ENCODE measurements at places on chromosomes 3 and 15. TPM values are rescaled to one million over a fixed set of nuclear protein-coding genes. Genes with fewer than 3 reads are reported as not detected.

ACOX2 gene
- total RNA-seq: 10.3 TPM

ANKRD34C gene
- not detected for total RNA-seq

SNURF gene
- 1.5 TPM for total RNA-seq

TGM5 gene
- not detected for total RNA-seq

- no peak overlapping the region for H3K4me3 ChIP-seq
- H3K27me3 ChIP-seq: no peaks in the 10 kb centered on the region
- peaks cover 13% of the 10 kb centered on the region for H3K4me1 ChIP-seq
- DNase-seq: no peak
- no peaks in the 10 kb centered on the region for H3K36me3 ChIP-seq
- H3K27ac ChIP-seq: no peak overlapping the region
These were observed 396.5 kb upstream of the C2CD4B start for GRCh38 chr15:62561571-62561970.

DNA sequence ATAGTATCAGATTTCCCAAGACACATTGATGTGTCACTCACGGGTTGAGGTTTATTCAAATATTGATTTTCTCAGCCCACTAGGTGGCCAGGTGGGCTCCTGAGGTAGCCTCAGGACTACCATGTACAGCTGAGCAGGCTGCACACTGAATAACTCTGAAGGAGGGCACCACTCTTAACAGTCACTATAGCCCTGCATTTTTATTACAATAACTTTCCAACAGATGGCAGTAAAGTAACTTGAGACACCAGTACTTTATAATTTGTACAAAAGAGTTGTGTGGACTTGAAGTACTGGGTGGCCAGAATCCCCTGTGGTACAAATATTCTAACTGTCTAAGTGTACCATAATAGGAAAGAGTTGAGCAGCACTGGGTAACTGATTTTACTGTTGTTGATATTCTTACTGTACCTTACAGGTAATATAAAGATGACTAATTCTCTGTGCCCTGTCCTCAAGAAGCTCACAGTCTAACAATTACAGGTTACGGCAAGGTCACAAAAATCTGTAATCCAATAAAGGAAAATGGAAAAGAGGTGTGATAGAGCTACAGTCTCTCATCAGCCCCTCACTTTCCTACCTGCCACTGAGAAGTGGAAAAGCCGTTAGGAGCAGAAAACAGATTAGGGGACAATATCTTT is 76.0 kb downstream of the ETFA start:
- no peak overlapping the region for H3K27ac ChIP-seq
- no peaks in the 10 kb centered on the region for H3K27me3 ChIP-seq
- no peaks in the 10 kb centered on the region for H3K4me1 ChIP-seq
- no peaks in the 10 kb centered on the region for H3K36me3 ChIP-seq

- no peaks in the 10 kb centered on the region for H3K27me3 ChIP-seq
- no peak for DNase-seq
- H3K36me3 ChIP-seq: no peaks in the 10 kb centered on the region
- no peak overlapping the region for H3K4me3 ChIP-seq
- H3K27ac ChIP-seq: no peak overlapping the region
These were observed 129.3 kb downstream of the SSR3 start for GRCh38 chr3:156425651-156426050.

DNA sequence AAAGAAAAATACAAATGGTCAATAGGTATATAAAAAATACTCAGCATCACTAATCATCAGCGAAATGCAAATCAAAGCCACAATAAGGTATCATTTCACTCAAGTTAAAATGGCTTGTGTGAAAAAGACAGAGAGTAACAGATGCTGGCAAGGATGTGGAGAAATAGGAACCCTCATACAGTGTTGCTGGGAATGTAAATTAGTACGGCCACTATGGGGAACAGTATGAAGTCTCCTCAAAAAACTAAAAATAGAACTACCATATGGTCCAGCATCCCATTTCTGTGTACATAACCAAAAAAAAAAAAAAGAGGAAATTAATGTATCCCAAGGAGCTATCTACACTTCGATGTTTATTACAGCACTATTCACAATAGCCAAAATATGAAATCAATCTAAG is 98.1 kb upstream of the TGFBR2 start:
- DNase-seq: no peak
- H3K27ac ChIP-seq: no peak overlapping the region
- H3K4me3 ChIP-seq: no peak overlapping the region
- H3K36me3 ChIP-seq: no peaks in the 10 kb centered on the region
- no peaks in the 10 kb centered on the region for H3K27me3 ChIP-seq
- no peaks in the 10 kb centered on the region for H3K4me1 ChIP-seq

GRCh38 chr3:117979466-117979865 is 1055.2 kb downstream of the IGSF11 start:
- no peak for DNase-seq
- H3K27ac ChIP-seq: no peak overlapping the region
- no peaks in the 10 kb centered on the region for H3K36me3 ChIP-seq
- H3K27me3 ChIP-seq: no peaks in the 10 kb centered on the region
- no peak overlapping the region for H3K4me3 ChIP-seq
- no peaks in the 10 kb centered on the region for H3K4me1 ChIP-seq
